Activated CD4-positive, CD25-positive, alpha-beta regulatory T cell (primary cell): ENCODE measurements at places on chromosomes 5 and 9.

DNA sequence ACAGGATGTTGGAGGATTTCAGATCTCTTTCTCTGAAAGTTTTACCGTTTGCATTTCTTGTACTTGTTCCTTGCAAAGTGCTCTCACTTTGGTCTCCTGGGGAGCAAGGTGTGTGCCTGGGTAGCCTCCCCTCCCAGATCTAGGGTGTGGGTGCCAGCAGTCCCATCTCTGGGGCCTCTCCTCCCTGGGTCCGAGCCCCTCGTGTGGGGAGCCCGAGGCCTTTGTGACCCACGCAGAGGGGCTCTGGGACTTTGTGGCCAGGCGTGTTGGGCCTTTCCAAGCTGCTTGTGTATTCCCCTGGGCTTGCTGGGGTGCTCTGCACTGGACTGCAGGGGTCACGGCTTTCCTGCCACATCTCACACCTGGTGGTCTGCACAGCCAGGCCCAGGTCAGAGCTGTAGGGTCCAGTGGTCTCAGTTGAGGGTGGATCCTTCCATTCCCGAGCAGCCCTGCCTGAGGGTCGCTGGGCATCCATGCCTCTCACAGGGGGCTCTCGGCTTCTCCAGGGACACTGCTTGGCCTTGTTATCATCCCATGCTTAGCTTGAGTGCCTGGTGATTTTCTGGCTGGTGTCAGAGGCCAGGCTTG is 96.3 kb downstream of the CACNA1B start:
- DNase-seq: no peak

- peak; percentile 63 for DNase-seq
These were observed 40.7 kb upstream of the CLPTM1L start for GRCh38 chr5:1385395-1386273.

DNA sequence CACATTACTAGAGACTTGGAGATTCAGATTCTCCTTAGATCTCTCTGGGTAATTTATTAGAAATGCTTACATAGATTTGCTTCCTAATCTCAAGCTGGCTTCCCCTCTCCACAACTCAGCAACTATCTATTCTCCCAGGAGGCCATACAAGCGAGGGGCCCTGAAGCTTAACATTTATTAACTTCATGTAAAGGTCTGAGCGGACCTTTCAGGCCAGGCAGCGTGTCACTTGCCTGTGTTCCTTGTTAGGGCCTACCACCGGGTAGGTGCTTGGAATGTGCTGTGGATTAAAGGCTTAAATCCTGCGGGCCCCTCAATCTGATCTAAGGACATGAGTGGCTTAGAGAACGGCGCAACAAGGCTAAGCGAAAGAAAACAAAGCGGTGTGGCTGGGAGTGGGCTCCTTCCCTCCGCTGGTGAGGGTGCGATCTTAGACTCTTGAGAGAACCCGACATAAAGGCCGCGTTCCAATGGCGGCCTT is 712 bp upstream of the HSPA4 start:
- DNase-seq: no peak

DNA sequence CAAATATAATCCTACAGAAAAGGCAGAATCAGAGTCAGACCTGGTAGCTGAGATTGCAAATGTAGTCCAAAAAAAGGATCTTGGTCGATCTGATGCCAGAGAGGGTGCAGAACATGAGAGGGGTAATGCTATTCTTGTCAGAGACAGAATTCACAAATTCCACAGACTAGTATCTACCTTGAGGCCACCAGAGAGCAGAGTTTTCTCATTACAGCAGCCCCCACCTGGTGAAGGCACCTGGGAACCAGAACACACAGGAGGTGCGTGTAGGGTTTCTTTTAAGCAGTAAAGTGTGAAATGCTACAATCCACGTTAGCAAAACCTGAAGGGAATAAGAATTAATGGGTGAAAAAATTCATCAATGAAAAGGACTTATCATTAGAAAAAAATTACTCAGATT is 145.8 kb downstream of the GIN1 start:
- DNase-seq: no peak

- no peak for DNase-seq
These were observed 49.0 kb upstream of the CKMT2 start for GRCh38 chr5:81183811-81184748.

GRCh38 chr9:27473111-27473529 is 51.0 kb upstream of the IFNK start:
- no peak for DNase-seq

GRCh38 chr5:43191740-43192557 is at the start of gene NIM1K:
Gene NIM1K, plus strand, starts transcription at chr5:43192225. Its CDS starts 53,551 bp downstream, at chr5:43245776.
- DNase-seq: no peak
